Stimulated activated CD8-positive, alpha-beta memory T cell treated with anti-CD3 and anti-CD28 coated beads, Interleukin-12 subunit alpha, Interleukin-12 subunit beta, amount 100 ng/mL, for 1 hour (primary cell): ENCODE measurements at places on chromosomes 13 and 19.

- no peak for DNase-seq
Measured at GRCh38 chr13:77492982-77493381, 42.5 kb upstream of the SCEL start.

DNA sequence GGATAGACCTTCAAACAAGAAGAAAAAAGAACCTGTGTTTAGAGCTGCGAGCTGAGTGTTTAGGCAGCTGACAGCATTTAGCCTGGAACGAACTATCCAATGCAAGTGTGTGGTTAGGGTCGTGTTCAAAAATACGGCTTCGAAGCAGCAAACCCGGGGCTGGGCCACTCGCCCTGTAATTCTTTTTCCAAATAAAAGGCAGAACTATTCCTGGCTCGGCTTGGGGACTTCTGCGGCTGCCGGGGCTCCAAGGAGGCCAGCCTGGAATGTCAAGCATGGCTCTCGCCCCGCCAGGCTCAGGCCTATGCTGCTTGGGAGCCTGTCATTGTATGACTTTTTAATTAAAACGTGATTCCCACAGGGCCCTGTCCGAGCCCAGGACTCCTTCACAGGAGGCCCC, 51.7 kb upstream of the KLF2 start:
- no peak for DNase-seq

DNA sequence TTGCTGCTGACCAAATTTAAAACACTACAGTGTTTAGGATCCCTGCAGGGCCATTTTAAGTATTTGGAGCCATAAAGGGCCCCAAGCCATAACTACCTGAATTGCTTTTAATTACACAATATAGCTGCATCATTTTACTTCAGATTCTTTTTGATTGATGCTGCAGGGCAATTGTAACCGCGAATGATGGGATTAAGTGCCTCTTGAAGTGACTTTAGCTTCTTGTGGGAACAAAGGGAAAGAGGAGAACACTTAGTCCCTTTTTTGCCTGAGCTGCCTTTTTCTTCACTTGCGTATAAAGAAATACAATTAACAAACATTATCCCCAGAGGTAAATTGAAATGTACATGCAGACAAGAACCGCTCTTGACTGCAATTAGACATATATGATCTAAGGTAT, 228.5 kb downstream of the ZIC5 start:
- DNase-seq = no peak

GRCh38 chr19:52945652-52946321, 16.9 kb downstream of the ZNF816 start:
- DNase-seq = no peak

DNA sequence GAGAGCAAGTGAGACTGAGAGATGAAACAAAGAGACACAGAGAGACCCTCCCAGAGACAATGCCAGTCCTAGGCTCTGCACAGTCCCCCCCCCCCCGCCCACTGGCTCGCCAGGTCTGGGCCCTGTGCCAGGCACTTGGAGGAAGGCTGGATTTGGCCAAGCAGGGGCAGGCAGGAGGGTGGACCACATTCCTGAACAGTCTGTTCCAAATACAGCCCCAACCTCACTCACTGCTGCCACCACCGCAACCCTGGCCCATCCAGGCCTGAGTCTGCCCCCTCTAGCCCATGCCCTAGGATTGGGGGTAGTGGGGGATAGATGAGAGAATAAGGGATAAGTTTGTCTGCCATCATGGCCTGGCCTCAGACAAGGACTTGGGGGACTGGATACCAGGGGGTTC, 19.0 kb downstream of the CYP2F1 start:
- no peak for DNase-seq

GRCh38 chr13:51895906-51896888, 34.4 kb downstream of the CCDC70 start:
- DNase-seq = no peak

GRCh38 chr19:7500811-7501450, 12.1 kb upstream of the PEX11G start:
- DNase-seq = no peak

DNA sequence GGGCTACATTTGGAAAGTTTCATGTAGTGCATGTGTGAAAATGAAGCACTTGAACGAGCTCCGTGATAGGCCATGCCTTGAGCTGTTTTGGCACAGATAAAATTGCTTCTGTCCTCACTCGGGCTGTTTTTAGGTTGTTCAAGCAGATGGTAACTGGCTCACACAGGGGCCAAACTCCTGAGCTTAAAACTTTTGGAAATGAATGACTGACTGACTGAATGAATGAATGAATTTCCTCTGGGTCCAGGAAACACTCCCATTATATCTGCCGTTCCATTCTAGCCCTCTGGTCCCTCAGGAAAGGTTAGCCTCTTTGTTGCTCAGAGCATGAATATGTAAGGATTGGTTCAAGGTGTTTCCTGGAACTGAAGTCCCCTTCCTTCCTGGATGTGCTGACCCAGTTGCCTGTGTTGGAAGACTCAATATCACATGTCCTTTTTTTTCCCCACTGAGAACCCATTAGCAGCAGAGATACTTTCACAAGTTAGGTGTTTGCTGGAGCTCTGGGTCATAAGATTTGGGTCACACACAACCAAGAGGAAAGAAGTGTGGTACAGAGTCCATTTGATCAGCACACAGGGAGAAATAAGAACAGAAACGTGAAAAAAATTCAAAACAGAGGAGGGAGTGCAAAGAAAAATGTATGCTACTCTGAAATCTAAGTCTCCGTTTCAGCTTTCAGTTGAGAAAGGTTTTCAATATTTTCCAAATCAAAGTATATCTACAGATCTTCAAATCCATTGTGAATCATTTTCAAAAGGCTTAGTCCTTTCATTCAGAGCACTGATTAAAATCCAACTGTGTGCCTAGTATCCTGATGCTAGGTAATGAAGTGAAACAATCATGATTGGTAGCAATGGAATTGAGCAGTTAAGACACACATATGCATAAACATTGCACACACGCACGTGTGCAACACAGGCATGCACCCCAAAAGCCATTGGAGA, 18.9 kb downstream of the MBNL2 start:
- no peak for DNase-seq

GRCh38 chr19:29372921-29373797, 152.6 kb upstream of the VSTM2B start:
- DNase-seq = no peak

GRCh38 chr19:56643460-56643955, 549 bp downstream of the SMIM17 start:
- DNase-seq = no peak

GRCh38 chr13:41413872-41414271, 43.5 kb upstream of the RGCC start:
- no peak for DNase-seq

- DNase-seq = no peak
Measured at GRCh38 chr13:51027644-51028043, 83.4 kb downstream of the C13orf42 start.

DNA sequence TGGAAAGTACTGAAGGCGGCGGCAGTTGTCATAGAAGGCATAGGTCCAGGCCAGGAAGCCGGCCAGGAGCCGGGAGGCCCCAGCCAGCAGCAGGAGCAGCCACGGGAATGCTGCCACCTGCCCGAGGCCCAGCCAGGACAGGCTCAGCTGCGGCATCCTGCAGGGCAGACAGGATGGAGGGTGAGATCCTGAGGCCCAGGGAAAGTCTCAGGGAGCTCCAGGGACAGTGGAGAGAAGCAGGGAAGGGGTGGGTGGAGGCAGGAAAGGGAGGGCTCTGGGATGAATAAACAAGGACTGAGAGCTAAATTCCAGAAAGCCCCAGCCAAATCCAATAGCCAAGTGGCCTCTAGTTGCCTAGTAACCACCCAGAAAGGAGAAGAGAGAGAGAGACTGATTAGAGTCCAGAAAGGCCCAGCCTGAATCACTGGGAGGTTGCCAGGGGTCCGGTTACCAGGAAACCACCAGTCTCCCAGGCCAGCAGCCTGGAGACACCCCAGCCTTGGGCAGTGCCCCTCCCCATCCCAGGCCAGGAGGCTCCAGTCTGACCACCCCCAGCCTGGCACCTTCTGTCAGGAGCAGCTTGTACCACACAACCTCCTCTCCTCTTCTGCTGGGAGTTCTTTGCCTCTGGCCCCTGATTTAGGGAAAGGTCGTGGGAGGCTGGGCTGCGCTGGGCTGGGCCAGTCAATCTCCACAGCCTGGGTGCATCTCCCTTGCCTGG, 7.5 kb upstream of the OR10H5 start:
- DNase-seq = no peak

- DNase-seq = peak; percentile 63
Measured at GRCh38 chr19:13850910-13851733, 25.8 kb upstream of the NANOS3 start.

- DNase-seq = peak; percentile 68
Measured at GRCh38 chr19:40605216-40605971, 4.2 kb downstream of the LTBP4 start.

DNA sequence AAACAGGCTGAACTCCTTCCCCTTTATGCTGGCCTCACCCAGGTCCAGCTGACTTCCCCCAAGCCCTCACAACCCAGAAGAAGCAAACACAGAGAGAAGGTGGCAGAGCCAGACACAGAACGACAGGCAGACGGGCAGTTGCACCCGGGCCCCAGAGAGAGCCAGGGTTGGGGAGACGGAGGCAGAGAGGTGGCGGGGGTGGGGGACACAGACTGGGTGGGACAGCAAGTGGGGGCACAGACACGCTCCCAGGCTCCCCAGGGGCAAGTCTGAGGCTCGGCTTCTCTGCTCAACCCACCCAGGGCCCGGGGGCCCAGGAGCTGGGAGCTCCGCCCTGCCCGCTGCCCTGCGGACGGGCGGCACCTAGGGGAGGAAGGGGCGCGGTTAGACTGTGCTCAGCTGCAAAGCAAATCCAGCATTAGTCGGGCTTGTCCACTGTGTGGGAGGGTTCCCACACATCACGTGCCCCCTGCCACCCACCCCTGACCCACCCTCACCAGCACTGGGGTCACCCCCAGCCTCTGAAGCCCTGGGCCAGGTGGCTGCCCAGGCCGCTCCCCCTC, 31.3 kb upstream of the ASF1B start:
- DNase-seq = peak; percentile 11

- no peak for DNase-seq
Measured at GRCh38 chr19:5103061-5103701, 134.3 kb downstream of the KDM4B start.

GRCh38 chr13:94209117-94209516, 270.4 kb downstream of the DCT start:
- DNase-seq = no peak

DNA sequence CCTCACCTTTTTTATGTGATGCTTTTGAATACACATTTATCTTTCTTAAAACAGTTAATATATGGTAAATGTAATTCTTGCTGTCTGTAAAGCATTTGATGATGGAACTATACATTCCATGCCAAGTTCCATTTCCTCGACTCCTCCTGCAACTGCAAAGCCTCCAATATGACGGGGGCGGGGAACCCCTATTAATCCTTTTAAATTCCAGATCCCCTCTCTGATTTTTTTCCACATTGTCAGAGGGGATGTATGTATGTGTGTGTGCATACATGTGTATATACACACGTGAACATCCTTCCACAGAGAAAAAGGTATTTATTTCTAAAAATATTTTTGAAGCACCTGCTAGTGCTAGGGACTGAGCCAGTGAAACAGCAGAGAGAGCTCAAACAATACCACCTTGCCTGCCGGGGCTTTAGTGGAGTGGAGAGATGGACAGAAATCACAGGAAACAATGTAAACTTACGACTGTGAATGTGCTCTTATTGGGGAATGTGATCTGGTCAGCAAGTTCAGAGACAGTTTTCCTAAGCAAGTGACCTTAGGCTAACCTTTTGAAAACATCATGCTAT, 25.3 kb upstream of the MAB21L1 start:
- no peak for DNase-seq

DNA sequence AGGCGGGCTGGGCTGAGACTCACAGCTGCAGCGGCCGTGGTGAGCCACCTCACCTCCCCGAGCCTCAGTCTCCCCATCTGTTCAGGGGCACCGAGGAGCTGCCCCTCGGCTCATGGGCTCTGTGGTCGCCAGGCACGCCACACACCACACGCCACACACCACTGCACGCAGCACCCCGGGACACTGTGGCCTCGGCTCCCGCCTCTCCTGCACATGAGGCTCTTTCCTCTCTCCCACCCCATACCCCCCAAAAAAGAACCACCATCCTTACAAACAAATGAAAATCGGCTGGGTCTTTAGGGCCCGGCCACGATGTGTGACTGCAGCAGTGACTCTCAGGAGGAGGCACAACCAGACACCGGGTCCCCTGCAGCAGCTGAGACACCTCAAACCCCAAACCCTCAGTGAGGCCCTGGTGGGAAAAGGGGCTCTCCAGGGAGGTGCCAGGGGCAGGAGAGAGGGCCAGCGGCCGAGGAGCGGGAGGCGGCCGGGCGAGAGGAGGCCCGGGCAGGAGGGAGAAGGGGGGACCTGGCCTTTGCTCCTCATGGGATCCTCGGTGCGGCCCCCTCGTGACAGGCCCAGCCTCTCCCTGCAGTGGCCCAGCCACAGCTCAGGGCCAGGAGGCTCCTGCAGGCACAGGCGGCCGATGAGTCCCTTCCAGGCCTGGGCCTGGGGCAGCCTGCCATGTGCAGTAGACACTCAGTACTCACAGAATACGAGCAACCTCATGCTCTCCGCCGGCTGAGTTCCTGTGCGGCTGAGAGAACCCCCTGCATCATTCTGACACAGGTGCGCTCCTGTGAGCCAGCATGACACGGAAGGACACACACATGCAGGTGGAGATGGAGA, 66.3 kb downstream of the RASA3 start:
- DNase-seq = no peak

DNA sequence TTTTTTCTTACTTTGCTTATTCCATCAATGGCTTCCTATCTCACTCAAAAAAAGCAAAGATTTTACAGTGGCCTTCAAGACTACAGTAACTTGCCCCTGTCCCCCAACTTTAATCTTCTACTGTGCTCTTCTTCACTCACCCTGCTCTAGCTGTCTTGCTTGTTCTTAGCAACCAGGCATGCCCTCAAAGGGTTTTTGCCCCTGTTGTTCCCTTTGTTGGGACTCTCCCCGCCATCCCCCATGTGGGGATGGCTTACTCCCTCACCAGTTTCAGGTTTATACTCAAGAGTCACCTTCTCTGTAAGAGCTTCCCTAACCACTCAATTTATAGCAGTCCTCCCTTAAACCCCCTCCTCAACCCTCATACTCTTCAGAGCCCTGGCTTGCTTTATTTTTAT, 5.4 kb downstream of the MTMR6 start:
- no peak for DNase-seq

DNA sequence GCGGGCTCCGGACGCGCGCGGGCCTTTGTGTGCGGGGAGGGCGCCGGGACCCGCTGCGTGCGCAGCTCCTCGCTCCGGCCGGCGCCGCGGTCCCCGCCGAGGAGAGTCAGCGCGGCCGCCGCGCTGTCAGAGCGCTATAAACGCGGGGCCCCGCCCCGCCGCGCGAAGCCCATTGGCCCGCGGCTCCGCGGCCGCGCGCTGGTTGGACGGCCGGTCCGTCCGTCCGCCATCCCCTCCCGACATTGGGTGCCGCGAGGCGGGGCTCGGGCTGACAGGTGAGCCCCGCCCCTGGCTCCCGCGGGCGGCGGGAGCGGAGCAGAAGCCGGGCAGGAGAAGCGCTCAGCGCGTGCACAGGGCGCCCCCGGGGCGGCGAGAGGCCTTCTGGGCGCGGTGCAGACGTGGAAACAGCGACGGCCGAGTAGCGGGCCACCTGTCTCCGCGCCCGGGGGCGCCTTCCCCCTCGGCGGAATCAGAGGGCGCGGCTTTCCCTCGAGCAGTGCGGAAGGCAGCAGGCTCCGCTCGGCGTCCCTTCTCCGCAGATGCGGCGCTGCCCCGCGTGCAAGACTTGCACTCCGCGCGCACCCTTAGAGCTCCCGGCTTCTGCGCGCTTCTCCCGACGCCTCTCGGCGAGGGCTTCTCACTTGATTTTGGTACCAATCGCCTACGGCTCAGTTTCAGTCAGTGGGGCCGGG, at the start of gene EFNB2:
TSS of gene EFNB2 (minus strand) at position 111 of the 692 bp plus-strand sequence. CDS start 698 bp downstream, outside the sequence.
- DNase-seq = peak; percentile 76
